Ovary (tissue), 10 donors: ENCODE measurements at places on chromosomes 7 and 10. TPM values are rescaled to one million over a fixed set of nuclear protein-coding genes. Genes with fewer than 3 reads are reported as not detected.
A peak's percentile ranks its signal among the peaks of the same experiment; 100 is the strongest.

GRCh38 chr7:115056019-115056418, 134.1 kb downstream of the MDFIC start:
- DNase-seq, result no peak

- DNase-seq, result peak; percentile 59
Measured at GRCh38 chr10:24951201-24952142, 934 bp downstream of the PRTFDC1 start.

DNA sequence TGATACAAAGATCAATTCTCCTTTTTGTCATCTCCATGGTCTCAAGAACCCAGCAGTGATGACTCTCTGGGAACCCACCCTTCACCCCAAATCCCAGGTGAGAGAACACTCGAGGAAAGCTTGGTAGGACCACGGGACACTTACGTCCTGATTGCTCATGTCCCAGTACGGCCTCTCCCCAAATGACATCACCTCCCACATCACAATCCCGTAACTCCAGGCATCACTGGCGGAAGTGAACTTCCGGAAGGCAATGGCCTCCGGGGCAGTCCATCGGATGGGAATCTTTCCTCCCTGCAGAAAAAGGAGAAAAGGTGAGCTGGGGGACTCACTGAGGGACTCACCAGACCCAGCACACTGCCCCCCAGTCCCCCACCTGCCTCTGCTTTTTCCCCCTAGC, 21.0 kb downstream of the EPHB4 start:
- no peak for DNase-seq

GRCh38 chr7:142319970-142320369, 62.1 kb upstream of the PRSS58 start:
- no peak for DNase-seq

GRCh38 chr7:84654273-84654672, 459.7 kb upstream of the SEMA3A start:
- DNase-seq, result no peak

The CACNB2 gene
- total RNA-seq, result 23.8 TPM

The PCGF6 gene
- 9.5 TPM for total RNA-seq

The GIMAP7 gene
- 3.2 TPM for total RNA-seq

The NPY4R gene
- not detected for total RNA-seq

The MIOS gene
- 26.6 TPM for total RNA-seq
